Activated T-cell treated with anti-CD3 and anti-CD28 coated beads, Interleukin-2, amount 50 U/mL, for 24 hours (primary cell): ENCODE measurements at places on chromosomes 13 and 19.

- DNase-seq, result peak; percentile 42
Observed at GRCh38 chr19:19615086-19615485, 3.4 kb downstream of the PBX4 start.

GRCh38 chr13:60679928-60680694 lies 283.1 kb downstream of the TDRD3 start:
- DNase-seq, result no peak

GRCh38 chr19:53994811-53995210 lies 3.4 kb downstream of the CACNG6 start:
- no peak for DNase-seq

GRCh38 chr13:84951128-84951527 lies 848.1 kb downstream of the SLITRK6 start:
- DNase-seq, result no peak

- DNase-seq, result peak; percentile 34
Observed at GRCh38 chr19:53942001-53942786, 20.5 kb upstream of the CACNG8 start.

DNA sequence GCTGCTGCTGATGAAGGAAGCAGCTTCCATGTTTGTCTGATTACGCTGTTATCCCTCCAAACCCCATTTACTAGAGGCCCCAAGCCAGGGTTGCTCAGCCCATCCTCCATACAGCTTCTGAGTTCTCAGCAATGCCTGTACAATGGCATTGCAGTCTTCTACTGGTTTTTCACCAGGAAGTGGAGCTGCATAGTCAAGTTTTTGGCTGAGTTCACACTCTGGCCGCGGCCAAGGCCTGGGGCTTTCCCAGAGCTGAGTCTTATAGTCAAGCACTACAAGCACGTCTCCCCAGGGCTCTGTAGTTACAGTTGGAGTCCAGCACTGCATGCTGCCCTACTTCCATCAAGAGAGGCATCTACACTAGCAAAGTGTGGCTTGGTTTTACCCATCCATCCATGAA lies 182.5 kb downstream of the POU4F1 start:
- DNase-seq, result no peak

DNA sequence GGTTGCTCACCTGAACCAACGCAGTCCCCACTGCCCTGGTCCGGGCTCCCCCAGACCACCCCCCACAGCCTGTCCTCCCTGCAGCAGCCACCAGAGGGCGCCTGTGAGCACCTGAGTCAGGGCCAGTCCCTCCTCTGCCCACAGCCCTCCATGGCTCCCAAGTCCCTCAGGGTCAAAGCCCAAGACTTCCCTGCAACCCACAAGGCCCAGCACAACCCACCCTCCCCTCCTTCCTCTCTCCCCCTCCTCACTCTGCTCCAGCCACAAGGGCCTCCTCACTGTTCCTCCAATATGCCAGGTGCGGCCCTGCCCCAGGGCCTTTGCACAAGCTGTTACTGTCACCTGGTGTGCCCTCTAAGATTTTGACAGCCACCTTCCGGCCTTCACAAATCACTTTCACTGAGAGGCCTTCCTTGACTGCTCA lies 10.9 kb downstream of the GNA15 start:
- peak; percentile 83 for DNase-seq

DNA sequence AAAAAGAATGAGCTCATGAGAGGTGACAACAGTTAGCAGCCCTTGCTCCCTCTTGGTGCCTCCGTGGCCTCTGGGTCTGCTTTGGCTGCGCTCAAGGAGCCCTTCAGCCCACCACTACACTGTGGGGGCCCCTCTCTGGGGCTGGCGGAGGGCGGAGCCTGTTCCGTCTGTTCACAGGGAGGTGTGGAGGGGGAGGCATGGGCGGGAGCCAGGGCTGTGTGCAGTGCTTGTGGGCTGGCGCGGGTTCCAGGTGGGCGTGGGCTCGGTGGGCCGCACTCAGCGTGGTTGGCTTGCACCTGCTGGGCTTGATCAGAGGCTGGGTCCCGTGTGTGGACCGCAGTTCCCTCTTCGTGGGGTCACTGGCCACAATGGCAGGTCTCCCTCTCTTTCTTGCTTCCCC lies 953.4 kb upstream of the PRR20A start:
- no peak for DNase-seq

- no peak for DNase-seq
Observed at GRCh38 chr13:25778365-25778764, 273.5 kb downstream of the SHISA2 start.

DNA sequence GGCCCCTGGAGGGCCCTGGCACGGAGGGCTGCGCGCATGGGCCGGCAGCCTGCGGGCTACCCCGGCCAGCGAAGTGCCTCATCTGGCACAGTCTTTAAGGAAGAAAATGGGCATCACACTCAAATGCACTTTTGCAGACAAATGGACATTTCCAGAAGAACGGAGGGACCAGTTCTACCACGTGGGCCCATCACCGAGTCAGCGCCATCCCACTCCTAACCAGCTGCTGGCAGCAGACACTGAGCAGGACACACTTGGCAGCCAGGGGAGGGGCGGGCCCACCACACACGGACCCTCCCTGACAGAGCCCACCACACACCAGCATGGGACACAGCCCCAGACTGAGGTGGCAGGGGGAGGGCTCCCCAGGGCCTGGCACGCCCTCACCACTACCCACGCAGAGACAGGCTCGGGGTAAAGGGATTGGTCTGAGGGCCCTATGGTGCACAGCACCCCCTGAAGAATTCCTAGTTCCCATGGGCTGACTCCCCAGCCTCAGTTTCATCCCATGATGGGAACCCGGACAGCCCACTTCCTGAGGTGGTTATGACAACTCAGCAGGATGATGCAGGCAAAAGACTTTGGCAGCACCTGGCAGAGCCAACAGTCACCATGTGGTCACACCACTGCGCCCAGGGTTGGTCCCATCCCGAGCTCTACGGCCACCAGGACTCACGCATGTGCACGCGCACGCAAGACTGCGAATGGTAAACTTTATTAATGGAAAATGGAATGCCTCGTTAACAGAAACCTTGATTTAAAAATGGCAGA lies 18.7 kb upstream of the TINCR start:
- peak; percentile 38 for DNase-seq

DNA sequence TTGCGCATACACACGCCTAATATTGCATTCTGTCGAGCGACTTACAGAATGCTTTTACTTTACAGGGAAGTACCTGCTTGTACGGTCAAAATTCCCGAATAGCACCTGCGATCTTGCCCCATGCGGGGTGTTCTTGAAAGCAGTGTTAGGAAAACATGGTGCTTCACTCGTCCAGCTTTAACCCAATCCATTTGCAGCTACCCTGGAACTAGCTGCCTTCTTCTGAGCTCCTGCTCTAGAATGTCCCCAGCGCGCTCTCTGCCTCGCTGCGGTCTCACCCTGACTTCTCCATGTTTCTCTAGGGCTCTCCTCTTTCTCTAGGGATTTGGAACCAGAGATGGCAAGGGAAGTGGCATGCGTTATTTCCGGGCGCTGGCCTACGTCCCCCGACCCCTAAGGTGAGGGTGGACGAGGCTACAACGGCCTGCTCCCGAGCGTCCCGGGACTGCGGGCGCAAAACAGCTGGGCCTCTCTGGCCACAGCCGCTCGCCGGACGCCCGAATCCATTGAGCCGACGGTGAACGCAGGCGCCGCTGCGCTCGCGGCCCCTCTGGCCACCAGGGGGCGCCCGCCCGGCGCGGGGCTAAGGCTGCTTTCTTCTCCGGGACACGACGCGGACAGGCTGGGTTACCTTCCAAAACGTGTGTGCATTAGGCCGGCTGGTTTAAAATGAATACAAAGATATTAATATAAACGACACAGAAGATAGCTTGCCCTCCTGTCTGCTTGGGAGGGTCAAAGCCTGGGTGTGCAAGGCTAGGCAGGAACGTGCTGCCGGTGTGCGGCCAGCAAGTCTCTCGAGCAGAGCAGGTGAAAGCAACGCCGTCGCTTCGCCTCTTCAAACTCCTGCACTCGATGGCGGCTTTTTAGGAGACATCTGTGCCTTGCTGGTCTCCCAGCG lies 1.8 kb upstream of the SPRY2 start:
- peak; percentile 82 for DNase-seq

DNA sequence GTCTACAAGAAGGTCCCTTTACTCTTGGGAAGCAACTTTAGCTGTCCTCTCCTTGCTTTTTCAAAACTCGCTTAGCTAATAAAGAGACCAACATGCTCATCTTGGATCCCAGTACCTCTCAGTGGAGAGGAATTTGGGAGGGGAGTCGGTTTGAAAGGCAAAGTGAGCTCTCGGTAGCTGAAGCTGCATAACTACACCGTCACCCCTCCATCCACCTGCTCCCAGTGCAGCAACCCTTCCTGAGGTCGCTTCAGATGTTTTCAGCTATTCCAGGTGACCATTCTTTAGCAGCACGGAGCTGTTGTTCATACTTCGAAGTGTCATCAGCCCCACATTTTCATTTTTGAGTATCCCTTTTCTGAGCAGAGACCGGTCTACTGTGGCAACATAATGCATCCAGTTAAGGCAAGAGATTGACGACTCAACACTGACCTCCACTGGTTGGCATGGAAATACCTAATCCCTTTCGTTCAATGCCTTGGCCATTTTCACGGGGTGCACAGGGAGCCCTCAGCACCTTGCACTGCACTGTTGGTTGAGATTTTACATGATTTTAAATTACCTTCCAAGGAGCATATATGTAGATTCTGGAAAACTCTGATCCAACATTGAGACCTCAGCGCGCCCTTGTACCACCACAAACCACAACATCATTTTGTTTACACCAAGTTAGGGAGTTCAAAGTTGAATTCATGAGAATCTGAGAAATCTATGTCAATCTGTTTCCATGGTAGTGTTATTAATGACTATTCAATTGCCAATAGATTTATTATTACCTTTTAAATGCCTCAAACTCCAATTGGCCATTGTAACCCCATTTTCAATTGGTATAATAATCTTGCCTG lies 42.2 kb downstream of the DLEU7 start:
- DNase-seq, result peak; percentile 56

DNA sequence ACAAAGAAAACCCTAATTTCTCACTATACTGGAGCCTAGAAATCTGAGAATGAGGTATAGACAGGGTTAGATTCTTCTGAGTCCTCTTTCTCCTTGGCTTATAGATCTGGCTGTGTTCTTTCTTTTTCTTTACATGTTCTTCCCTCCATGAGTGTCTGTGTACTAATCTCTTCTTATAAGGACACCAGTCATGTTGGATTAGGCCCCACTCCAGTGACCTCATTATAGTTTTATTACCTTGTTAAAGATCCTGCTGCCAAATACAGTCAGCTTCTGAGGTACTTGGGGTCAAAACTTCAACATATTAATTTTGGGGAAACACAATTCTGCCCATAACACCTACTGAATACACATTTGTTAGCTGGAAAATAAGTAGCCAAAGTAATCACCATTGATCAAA lies 302.6 kb downstream of the PCDH9 start:
- DNase-seq, result no peak

- no peak for DNase-seq
Observed at GRCh38 chr19:17503240-17503639, 8.2 kb upstream of the PGLS start.

DNA sequence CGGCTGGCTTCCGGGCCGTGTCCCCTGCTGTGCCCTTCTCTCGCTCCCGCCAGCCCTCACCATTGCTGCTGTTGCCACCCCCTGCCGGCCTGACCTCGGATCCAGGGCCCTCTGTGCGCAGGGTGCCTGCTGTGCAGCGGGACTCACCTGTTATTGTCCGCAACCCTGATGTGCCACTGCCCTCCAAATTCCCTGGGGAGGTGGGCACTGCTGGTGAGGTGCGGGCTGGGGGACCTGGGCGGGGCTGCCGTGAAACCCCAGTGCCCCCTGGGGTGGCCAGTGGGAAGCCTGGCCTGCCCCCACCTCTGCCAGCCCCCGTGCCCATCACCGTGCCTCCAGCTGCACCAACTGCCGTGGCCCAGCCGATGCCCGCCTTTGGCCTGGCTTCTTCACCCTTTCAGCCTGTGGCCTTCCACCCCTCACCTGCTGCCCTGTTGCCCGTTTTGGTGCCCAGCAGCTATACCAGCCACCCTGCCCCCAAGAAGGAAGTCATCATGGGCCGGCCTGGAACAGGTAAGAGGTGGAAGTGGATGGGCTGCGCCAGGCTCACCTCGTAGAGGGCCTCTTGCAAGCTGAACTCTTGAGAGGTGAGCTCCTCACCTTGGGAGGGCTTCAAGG lies 5.1 kb downstream of the CIC start:
- DNase-seq, result no peak

DNA sequence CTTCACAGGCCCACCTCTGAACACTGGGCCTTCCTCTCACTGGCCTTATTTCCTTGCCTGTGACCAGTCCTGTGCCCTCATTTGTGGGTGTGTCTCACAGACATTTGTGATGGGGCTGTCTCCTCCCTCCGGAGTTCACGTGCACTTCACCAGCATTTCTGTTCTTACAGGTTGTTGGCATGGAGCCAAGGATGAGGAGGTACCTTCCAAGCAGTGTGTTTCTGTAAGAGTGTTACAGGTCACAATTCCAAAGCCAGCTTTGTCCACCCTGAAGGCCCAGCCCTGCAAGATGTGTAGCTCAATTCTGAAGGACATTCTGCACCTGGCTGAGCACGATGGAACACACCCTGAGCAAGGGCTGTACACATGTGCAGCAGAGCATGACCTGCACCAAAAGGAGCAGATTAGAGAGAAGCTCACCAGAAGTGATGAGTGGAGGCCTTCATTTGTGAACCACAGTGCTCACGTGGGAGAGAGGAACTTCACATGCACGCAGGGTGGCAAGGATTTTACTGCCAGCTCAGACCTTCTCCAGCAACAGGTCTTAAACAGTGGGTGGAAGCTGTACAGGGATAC lies 8.1 kb downstream of the ZNF749 start:
- DNase-seq, result no peak
